ENCODE measurements at places on chromosomes 3 and 15.

DNA sequence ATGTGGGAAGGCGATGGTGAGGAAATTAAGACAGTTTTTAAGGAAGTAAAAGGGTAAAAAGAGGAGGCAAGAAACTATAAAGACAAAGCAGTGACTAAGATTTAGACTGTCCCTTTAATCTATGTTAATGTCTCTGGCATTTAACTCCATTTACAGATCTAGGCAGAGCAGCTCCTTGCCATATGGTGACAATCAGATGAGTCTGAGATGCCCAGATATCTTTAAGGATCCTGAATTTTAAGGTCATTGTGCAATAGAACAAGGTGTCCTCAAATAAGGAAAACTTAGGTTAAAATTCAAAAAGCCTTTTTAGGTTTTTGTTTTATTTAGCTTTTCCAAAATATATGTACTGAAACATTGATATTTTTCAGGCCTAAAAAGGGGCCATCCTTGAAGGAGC, 24.1 kb downstream of the RASGRP1 start:
- no peak for DNase-seq

- DNase-seq, result no peak
Measured at GRCh38 chr15:56538901-56539545, 74.1 kb upstream of the MNS1 start.

DNA sequence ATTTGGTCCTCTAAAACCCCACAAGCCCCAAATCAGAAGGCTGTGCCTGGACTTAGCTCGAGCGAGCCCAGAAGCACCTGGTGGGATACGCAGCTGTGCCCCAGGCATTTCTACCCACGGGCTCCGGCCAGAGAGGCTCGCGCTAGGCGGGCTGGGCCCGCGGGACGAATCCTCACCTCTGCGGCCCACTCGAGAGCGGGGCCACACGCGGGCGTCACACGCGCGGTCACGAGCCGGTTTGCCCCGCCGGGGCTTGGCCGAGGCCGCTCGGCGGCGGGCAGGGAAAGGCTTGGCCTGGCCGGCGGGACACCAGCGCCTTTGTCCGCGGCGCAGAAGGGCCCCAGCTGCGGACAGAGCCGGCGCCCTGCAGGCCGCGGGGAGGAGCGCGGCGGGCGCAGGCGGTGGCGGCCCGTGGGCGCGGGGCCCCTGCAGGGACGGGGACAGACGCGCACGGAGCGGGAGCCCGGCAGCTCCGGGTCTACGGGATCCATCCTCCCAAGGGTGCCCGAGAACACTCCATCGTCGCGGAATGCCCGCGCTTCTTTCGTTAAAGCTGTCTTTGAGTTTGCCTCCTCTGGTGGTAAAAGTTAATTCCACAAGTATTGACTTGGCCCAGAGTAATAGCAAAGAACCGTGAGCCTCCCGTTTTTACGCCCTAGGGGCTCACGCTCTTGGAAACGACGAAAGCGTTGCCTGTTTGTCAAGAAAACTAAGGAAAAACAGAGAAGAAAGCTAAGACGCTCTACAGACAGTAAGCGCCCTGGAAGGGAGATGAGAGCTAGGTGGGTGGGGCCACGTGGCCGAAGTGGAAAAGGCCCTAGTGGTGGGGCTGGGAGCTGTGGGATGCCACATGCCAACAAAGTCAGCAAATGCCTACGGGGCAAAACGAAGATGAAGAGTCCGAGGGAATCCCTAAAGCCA, 26.4 kb downstream of the TYRO3 start:
- no peak for DNase-seq

GRCh38 chr15:26771168-26771567, 1.7 kb downstream of the GABRB3 start:
- no peak for DNase-seq

DNA sequence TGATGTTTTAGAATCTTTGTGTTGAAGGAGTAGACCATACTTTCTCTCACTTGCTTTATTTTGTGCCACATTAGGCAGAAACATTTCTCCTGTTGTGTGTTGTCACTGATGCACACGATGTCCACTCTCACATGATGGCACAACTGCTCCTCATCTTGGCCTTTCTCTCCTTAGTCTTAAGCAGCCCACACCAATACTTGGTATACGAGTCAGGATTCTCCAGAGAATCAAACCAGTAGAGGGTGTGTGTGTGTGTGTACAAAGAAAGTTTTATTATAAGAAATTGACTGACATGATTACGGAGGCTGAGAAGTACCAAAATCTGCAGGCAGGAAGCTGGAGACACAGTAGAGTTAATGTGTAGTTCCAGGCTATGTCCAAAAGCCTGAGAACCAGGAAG, 187.1 kb downstream of the ALCAM start:
- no peak for DNase-seq

GRCh38 chr3:186502966-186503712, 41.0 kb downstream of the CRYGS start:
- DNase-seq, result no peak

DNA sequence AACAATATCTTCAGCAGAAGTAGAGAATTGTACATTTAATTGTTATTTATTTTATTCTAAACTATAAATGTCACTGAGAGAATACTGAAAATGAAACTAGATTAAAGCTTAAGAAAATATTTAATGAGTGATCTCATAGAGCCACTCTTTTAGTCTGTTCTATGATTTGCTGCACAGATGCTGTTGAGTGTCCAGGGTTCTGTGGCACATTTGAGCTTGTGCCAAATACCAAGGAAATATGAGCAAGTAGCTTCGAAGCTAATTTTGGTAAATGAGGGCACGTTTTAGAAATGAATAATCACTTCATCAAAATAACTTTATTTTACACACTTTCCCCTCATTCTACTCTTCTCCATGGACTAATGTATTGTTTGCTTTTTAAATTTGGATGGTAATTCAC, 53.6 kb upstream of the THRB start:
- DNase-seq, result no peak

- no peak for DNase-seq
Measured at GRCh38 chr3:24018784-24019570, 73.9 kb downstream of the NR1D2 start.

- no peak for DNase-seq
Measured at GRCh38 chr15:58877999-58878825, 55.3 kb downstream of the SLTM start.

GRCh38 chr3:22176911-22177310, 425.9 kb upstream of the ZNF385D start:
- no peak for DNase-seq

GRCh38 chr3:11835028-11835639, 11.6 kb downstream of the TAMM41 start:
- no peak for DNase-seq

- no peak for DNase-seq
Measured at GRCh38 chr3:139601191-139601961, 61.8 kb upstream of the RBP1 start.

- DNase-seq, result no peak
Measured at GRCh38 chr3:120468635-120469295, 18.0 kb upstream of the FSTL1 start.

DNA sequence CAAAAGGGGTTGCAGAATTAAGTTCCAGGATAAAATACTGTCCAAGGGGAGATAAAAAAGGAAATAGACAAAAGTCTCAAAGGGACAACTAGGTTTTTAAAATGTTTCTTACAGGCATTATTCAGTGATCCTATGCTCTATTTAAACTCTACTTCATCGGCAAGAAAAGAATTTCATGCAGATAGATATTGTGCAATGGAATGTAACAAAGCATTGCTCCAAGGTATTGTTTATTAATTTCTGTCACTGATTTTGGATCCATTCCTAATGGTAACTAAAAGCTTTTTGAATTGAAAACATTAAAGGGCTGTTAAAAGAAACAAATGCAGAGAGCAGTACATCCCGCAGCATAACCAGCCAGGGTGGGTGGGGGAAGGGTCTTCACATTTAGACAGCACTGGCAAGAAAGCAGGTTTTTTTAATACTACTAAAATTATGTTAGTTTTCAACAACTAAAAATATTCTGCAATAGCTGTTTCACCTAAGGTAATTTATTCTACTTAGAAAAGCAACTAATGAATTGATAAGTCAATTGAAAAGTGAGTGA, 82.9 kb downstream of the THBS1 start:
- no peak for DNase-seq

- DNase-seq, result no peak
Measured at GRCh38 chr3:108538083-108538482, 27.7 kb upstream of the MYH15 start.

Data from GM10248 (cell line).